Chondrocyte (in vitro differentiated cells): ENCODE measurements at places on chromosomes 3 and 15. TPM values are rescaled to one million over a fixed set of nuclear protein-coding genes. Genes with fewer than 3 reads are reported as not detected.

DNA sequence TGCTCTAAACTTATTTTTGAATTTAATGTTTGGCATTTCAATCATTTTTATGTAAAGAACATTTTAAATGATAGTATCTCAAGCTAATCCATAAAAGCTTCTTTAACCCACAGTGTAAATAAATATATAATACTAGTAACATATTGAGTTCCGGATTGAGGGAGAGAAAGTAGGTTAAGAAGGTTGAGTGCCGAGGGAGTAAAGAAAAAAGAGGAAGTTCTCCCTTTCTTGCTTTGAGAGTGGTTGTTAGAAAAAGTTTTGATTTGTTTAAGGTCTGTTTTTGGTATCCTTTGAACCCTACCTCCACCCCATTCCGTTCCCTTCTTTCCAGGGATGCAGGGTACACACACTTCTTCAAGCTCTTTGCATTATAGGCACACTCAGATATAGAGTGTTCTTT lies 130.8 kb downstream of the VPS8 start:
- no peak overlapping the region for H3K4me3 ChIP-seq
- no peak for DNase-seq
- peaks cover 19% of the 10 kb centered on the region for H3K36me3 ChIP-seq
- H3K27me3 ChIP-seq, result no peaks in the 10 kb centered on the region

DNA sequence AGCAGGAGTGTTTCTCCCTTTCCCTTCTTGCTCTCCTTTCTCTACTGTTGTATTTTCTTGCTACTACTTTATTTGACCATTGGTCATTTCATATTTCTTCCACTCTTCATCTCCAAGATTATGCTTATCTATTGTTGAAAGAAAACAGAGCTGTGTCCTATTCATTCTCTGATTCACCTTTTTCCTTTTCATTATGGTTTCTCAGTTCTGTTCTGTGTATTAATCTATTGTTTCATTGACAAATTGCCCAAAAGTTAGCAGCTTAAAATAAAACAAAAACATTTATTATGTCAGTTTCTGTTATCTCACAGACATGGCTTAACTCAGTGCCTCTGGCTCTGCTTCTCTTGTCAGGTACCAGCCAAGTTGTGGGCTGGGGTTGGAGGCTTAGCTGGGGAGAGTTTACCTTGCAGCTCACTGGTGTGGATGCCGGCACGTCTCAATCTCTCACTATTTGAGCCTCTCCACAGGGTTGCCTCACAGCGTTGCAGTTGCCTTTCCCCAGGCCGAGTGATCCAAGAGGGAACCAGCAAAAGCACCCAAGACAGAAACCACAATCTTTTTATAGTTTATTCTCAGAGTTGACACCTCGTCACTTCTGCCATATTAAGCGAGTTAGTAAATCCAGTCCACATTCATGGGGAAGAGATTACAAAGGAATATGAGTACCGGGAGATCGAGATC lies 36.9 kb upstream of the FILIP1L start:
- H3K27me3 ChIP-seq, result no peaks in the 10 kb centered on the region
- DNase-seq, result no peak
- peaks cover 21% of the 10 kb centered on the region for H3K4me1 ChIP-seq
- H3K4me3 ChIP-seq, result no peak overlapping the region

C2CD4A gene
- total RNA-seq, result 0.10 TPM in 1 of 3 replicates, not detected in the others

MOBP gene
- total RNA-seq, result not detected in 3 replicates

UTS2B gene
- total RNA-seq, result 0.17 to 0.44 TPM in 2 of 3 replicates, not detected in the other

CLN6 gene
- total RNA-seq, result 18.0 to 20.8 TPM (median 19.2 TPM) in 3 replicates

DNA sequence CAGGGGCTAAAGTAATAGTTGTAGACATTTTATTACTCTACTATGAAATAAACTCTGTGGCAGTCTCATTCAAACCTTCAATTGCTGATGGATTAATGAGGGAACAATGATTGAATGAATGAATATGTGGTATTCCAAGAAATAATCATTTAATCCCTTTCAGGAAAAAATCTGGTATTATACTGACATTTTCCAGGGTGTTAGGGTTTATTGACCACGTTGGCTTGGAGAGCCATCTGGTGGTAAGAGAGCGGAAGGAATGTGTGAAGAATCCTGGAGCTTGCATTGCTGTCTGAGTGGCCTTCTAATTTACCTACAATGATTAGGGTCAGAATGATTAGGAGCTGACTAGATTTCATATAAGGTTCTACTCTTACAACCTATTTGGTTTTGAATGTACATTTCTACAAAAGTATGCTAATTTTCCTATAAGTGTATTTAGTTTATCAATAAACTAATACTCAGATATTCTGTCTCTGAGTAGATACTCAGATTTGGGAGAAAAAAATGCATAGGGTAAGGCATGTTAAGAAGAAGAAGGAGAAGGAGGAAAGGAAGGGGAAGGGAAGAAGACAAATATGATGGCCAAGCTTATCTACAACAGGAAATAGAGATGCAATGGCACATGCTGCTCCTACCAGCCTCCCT lies 249.9 kb downstream of the ROBO1 start:
- no peak overlapping the region for H3K4me3 ChIP-seq
- H3K36me3 ChIP-seq, result no peaks in the 10 kb centered on the region
- peaks cover 11% of the 10 kb centered on the region for H3K4me1 ChIP-seq
- DNase-seq, result no peak
- no peak overlapping the region for H3K27ac ChIP-seq

- peak; percentile 5 for DNase-seq
- H3K27ac ChIP-seq, result no peak overlapping the region
- H3K4me1 ChIP-seq, result no peaks in the 10 kb centered on the region
These were observed 30.2 kb upstream of the IDH2 start for GRCh38 chr15:90132437-90132836.

DNA sequence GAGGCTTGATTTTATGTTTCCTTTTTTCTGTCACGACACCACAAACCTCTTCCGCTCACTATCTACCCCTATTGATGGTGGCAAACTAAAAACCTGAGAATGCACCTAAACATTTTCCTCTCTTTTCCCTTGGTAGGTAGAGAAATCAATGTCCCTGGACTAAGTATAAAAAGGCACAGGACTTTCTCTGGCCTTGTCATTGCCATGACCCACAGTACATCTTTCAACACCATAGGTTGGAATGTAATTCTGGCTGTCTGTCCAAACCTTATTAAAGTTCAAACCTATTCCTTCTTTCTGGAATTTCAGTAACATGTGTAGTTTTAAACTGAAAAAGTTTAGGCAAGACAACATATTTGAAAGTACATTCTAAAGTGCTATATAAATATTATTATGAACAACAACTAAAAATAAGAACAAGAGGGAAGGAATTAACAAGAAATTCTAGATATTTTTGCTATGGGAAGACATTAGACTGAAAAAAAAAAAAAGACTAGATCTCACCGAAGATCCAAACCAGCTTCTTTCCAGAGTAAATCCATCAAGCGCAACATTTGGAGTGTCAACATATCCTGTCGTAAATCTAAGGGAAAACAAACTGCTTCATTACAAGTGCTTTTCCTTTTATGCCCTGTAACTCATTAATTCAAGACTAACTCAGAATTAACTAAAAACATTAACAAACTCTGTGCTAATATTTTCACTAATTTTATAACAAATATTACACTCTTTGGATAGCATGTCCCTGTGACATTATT lies 73.1 kb downstream of the FAIM start:
- peaks cover 16% of the 10 kb centered on the region for H3K4me1 ChIP-seq
- DNase-seq, result no peak
- no peak overlapping the region for H3K4me3 ChIP-seq
- H3K36me3 ChIP-seq, result peaks cover 7% of the 10 kb centered on the region
- no peaks in the 10 kb centered on the region for H3K27me3 ChIP-seq

DNA sequence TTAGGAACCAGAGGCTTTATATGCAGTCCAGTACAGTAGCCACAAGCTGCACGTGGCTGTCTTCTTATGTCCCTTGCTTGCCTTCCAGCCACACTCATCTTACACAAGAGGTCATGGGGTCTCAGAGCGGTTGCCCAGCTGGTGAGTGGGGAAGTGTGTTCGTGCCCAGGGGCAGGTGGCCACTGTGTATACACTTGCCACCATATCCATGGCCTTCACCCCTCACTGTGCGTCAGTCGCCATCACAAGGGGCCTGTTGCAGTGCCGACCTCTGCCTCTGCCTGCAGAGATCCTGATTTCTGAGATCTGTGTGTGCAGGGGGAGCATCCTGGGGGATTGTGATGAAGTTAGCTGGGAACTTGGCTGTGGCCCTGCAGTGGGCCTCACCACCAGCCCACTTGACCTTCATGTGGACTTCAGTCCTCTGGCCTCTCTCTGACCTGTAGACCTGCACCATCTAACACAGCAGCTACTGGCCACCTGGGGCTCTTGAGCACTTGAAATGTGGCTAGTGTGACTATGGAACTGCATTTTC lies 43.1 kb upstream of the SACM1L start:
- no peaks in the 10 kb centered on the region for H3K27me3 ChIP-seq
- peaks cover 68% of the 10 kb centered on the region for H3K4me1 ChIP-seq
- no peaks in the 10 kb centered on the region for H3K36me3 ChIP-seq
- H3K4me3 ChIP-seq, result no peak overlapping the region
- H3K27ac ChIP-seq, result peak overlapping the region; percentile 97
- DNase-seq, result no peak

GRAMD1C gene
- total RNA-seq, result 1.2 to 2.3 TPM (median 1.6 TPM) in 3 replicates

GRCh38 chr15:77862651-77863104 lies 214.8 kb downstream of the TBC1D2B start:
- H3K4me3 ChIP-seq, result no peak overlapping the region
- peak; percentile 86 for DNase-seq
- H3K36me3 ChIP-seq, result no peaks in the 10 kb centered on the region

DNA sequence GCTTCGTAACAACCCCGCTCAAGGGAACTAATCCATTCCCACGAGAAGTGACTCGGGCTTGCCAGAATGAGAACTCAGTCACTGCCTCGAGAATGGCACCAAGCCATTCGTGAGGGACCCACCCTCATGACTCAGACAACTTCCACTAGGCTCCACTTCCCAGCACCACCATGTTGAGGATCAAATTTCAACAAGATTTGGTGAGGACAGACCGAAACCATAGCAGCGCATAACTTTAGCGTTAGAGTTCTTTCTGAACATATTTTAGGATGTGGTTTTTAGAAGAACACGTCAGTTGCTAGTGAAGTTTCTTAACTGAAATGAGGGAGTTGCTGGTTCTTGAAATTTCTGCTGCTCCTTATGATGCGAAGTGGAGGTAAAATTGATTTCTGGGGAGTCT lies 13.5 kb downstream of the PTPRG start:
- peak overlapping the region; percentile 87 for H3K27ac ChIP-seq
- H3K27me3 ChIP-seq, result no peaks in the 10 kb centered on the region
- peaks cover 6% of the 10 kb centered on the region for H3K36me3 ChIP-seq

- H3K36me3 ChIP-seq, result no peaks in the 10 kb centered on the region
- no peak overlapping the region for H3K4me3 ChIP-seq
- no peak overlapping the region for H3K27ac ChIP-seq
- H3K4me1 ChIP-seq, result no peaks in the 10 kb centered on the region
- H3K27me3 ChIP-seq, result peaks cover 9% of the 10 kb centered on the region
- no peak for DNase-seq
These were observed 114.8 kb downstream of the WDR76 start for GRCh38 chr15:43941555-43941954.

DUOXA2 gene
- not detected in 3 replicates for total RNA-seq

DNA sequence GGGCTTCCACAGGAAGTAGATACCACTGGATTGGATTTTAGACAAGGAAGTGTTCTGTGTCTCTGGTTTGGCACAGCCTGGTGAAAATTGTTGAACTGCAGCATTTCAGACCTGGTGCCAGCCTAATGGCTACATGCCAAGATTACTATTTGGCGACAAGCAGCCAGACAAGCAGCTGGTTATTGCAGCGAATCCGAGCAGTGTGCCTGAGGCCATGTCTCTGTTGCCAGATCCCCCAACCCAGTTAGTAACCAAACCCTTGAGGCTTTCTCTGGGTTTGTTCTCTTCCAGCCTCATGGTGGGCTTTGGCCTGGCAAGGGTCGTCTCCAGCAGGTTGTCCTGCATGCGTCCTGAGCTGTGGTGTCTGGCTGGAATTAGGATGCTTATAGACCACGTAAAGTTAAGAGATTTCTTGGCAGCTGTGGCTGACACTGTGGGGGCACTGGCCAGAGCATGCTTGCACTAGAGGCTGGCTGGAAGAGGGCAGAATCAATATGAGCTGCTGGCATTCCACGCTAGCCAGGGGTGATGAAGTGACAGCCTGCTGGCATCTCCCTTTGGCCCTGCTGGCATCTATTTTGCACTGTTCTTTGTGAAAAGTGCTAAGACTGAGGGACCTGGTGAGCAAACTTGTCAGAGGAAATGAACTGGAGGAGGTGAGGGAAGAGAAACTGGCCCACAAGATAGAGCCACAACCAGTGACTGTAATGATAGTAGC lies 172.6 kb downstream of the RBMS3 start:
- H3K27me3 ChIP-seq, result no peaks in the 10 kb centered on the region
- peak overlapping the region; percentile 33 for H3K4me3 ChIP-seq
- H3K4me1 ChIP-seq, result peaks cover 35% of the 10 kb centered on the region
- H3K27ac ChIP-seq, result peak overlapping the region; percentile 85

DNA sequence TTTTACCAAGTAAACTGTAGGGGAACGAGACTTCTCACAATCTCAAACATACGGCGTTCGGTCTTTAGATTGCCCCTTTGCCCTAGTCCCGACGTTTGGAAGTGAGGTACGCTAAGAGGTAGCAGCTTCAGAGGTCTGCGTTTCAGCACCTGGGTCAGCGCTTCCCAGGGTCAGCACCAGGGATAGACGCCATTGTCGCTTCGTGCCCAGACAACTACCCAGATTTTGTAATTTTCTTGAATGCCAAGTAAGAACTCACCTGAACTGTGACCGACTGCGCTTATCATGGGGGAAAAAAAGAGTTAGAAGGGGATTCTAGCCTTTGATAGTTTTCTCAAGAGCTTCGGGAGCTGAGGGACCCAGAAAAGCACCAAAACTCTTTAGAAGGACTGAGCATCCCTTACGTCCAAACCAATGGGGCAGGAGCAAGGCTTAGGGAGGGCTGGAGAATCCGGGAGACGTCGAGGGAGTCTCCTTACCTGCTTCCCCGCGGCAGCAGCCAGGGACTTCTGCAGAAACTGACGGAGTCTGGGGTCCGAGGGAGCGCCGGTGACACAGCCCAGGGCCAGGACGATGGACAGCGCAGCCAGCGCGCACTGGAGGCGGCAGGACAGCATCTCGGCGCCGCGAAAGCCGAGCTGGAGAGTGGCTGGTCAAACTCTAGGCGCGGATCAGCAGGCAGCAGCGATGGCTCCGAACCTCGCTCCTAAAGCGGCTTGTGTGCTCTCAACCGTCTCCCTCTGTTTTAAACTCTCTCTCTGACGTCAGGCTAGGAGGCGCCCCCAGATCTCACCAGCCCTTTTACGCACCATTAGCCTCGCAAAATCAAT lies at the start of gene SST:
SST (minus strand) TSS at position 720 of the 830 bp plus-strand sequence; CDS start at position 617, 103 bp downstream.
- H3K4me1 ChIP-seq, result peaks cover 10% of the 10 kb centered on the region
- DNase-seq, result no peak
- H3K4me3 ChIP-seq, result no peak within 1 kb of the TSS

- peak overlapping the region; percentile 71 for H3K4me3 ChIP-seq
- H3K27me3 ChIP-seq, result no peaks in the 10 kb centered on the region
- H3K4me1 ChIP-seq, result peaks cover 56% of the 10 kb centered on the region
These were observed 8.7 kb upstream of the SEMA3B start for GRCh38 chr3:50260027-50260941.

GRCh38 chr3:135271177-135272025 lies 476.3 kb downstream of the EPHB1 start:
- peaks cover 5% of the 10 kb centered on the region for H3K27me3 ChIP-seq
- no peaks in the 10 kb centered on the region for H3K4me1 ChIP-seq
- no peak for DNase-seq
- H3K27ac ChIP-seq, result no peak overlapping the region
- H3K4me3 ChIP-seq, result no peak overlapping the region
